ENCODE measurements at places on chromosomes 12 and 14.

GRCh38 chr12:131166717-131167116 lies 213.0 kb downstream of the ADGRD1 start:
- DNase-seq, result no peak

DNA sequence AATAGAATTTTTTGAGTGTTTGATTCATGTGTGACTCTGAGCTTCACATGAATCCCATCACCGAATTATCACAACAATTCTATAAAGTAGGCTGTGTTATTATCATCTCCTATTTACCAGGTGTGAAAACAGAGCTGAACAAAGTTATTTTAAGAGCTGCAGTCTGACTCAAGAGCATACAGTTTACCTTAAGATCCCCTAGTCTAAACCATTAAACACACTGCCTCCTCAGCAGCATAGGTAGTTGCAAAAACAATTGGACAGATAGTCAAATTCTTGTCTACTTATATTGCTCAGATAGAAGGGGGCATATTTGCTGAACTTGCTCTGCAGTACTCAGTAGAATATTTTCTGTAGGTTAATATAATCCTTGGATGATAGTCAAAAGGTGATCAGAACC lies 219.8 kb upstream of the ATP2B1 start:
- DNase-seq, result no peak

- DNase-seq, result no peak
These were observed 9.5 kb upstream of the CSAD start for GRCh38 chr12:53190108-53190729.

- no peak for DNase-seq
These were observed 30.4 kb upstream of the CHGA start for GRCh38 chr14:92892589-92892988.

DNA sequence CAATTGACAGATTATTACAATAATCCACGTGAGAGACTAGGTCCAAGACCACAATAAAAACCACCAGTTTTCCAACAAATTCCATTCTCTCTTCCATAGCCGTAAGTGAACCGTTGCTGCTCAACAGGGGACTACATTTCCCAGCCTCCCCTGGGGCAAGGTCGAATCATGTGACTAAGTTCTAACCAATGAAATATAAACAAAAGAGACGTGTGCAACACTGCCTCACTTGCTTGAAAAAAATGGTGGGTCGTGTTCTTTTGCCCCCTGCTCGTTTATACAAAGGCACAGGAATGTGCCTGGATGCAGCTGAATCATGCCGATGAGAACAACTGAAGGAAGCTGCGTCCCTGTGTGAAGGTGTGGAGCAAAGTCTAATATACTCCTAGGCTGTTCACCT lies 51.1 kb downstream of the HSPB8 start:
- no peak for DNase-seq

- no peak for DNase-seq
These were observed 16.5 kb downstream of the TRAF3 start for GRCh38 chr14:102793531-102794328.

DNA sequence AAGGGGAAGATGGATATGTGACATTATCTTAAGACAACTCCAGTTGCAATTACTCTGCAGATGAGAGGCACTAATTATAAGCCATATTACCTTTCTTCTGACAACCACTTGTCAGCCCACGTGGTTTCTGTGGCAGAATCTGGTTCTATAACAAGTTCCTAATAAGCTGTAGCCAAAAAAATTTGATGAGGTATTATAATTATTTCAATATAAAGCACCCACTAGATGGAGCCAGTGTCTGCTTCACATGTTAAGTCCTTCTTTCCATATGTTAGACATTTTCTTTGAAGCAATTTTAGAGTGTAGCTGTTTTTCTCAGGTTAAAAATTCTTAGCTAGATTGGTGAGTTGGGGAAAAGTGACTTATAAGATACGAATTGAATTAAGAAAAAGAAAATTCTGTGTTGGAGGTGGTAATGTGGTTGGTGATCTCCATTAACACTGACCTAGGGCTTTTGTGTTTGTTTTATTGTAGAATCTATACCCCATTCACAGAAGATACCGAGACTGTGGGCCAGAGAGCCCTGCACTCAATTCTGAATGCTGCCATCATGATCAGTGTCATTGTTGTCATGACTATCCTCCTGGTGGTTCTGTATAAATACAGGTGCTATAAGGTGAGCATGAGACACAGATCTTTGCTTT lies 36.9 kb downstream of the PSEN1 start:
- no peak for DNase-seq

DNA sequence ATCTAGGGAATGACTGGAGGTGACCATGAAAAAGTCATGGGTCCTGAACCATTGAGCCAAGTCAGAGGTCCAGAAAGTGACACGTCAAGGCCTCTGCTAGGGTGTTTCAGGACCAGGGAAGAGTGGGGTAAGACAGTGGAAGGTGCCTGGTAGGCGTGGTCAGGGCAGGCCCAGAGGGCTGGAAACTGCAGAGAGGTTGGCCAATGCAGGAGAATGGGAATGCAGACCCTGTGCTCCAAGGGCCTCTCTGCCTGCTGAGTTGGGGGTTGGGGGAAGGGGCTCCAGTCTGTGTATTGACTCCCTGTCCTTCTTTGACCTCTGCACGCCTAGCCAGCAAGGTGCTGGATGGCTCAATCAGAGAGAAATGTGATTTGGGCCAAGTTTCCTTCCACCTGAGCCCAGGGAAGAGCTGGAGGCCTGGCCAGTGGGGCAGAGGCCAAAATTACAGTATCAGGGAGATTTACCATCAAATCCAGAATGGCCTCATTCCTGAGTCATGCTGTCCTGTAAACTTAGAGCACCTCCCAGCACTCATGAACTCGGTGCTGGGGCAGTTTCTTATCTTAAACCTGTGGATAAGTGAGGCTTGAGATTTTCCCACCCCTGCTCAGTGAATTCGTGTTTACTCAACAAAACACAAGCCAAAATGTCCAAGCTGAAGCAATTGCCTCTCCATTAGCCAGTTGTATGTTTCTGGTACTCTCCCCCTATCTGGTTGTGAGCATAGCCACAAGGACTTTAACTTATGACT lies 24.4 kb downstream of the IRF2BPL start:
- no peak for DNase-seq

DNA sequence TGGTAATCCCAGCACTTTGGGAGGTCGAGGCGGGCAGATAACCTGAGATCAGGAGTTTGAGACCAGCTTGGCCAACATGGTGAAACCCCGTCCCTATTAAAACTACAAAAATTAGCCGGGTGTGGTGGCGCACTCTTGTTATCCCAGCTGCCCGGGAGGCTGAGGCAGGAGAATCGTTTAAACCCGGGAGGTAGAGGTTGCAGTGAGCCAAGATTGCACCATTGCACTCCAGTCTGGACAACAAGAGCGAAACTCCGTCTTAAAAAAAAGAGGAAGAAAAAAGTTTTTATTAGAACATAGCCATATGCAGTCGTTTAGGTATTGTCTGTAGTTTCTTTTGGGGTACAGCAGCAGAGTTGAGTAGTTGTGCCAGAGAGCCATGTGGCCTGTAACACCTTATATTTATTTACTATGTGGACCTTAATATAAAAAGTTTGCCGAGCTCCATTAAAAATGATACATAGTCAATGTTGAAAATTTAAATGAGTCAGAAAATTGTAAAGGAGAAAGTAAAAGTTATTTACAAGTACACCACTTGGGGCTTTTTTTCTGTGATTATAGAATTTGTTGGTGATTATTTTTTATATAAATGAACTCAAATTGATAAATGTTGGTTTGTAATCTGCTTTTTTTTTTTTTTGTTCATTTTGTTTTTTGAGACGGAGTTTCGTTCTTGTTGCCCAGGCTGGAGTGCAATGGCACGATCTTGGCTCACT lies 2.2 kb downstream of the ADIPOR2 start:
- no peak for DNase-seq

DNA sequence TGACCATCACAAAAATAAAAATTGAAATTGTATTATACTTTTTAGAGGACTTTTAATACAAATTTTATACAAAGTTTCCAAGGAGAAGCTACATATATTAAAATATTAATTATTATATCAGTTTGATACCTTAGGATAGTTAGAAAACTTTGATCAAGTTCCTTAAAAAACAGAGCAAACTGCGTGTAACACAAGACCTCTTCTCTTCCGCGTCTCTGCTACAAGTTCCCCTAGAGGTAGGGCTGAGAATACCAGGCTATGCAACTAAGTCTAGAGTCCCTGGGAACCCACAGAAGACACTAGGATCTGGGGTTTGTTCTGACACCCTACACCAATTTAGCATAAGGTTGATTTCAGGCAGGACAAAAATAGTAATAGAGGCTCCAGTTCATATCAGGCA lies 319.0 kb downstream of the FOXG1 start:
- no peak for DNase-seq

- no peak for DNase-seq
These were observed 260.9 kb downstream of the VRK1 start for GRCh38 chr14:97058074-97058467.

GRCh38 chr14:35807131-35807961 lies 1.7 kb downstream of the RALGAPA1 start:
- DNase-seq, result no peak

DNA sequence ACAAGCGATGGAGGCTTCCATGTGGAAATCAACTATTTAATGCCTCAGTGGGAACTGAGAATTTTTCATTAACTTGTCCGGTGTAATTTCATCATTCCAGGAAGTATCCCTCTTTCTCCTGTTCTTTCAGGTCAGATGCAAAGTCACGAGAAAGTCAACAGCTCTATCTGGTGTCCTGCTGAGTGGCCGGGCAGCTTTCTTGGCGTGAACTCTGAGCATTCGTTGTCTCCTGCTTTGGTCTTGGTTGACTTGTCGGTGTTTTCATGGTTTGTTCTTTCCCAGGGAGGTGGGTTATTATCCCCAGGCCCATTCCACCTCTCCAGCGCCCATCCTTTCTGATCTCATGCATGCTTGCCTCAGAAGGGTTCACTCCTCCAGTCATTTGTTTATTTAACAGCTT lies 149.1 kb downstream of the GLT1D1 start:
- DNase-seq, result no peak

GRCh38 chr14:75934998-75935628 lies 46.7 kb downstream of the TGFB3 start:
- no peak for DNase-seq

- DNase-seq, result no peak
These were observed 104.6 kb downstream of the EFCAB11 start for GRCh38 chr14:89849931-89850330.

GRCh38 chr12:58575256-58575655 lies 345.0 kb downstream of the LRIG3 start:
- DNase-seq, result no peak

DNA sequence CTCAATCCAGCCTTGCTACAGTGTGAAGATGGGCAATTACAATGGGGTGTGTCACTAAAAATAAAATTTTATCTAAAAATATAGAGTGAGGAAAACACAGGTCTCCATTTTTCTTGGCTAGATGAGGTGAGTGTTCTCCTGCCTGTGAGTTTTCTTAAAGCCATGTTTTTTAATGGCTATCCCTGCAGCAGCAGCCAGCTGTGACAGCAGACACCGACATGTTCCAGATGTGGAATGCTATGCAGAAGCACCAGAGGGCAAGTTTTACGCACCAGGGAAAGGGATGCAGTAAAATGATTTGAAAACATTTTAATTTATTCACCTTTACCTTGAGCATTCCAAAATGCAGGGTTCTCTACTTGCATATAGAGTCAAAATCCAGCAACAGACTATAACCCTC lies 577.0 kb upstream of the STXBP6 start:
- DNase-seq, result no peak

- no peak for DNase-seq
These were observed 1.9 kb upstream of the GPR33 start for GRCh38 chr14:31489691-31490090.

DNA sequence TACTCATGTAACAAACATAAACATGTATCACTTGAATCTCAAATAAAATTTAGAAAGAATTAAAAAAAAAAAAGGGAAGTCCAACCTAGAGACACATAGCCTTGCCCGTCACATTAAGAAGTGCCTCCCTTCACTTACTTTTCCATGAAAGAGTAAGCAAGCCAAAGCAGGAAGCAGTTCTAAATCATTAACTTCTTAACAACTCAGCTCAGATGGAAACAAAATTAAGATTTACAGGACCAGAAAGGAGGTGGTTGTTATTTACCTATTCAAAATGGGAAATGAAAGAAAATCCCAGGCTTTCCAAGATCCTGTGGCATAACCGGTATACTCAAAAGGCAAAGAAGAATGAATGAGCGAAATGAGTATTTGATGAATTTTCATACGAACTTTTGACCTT lies 258.6 kb upstream of the DCN start:
- DNase-seq, result no peak

DNA sequence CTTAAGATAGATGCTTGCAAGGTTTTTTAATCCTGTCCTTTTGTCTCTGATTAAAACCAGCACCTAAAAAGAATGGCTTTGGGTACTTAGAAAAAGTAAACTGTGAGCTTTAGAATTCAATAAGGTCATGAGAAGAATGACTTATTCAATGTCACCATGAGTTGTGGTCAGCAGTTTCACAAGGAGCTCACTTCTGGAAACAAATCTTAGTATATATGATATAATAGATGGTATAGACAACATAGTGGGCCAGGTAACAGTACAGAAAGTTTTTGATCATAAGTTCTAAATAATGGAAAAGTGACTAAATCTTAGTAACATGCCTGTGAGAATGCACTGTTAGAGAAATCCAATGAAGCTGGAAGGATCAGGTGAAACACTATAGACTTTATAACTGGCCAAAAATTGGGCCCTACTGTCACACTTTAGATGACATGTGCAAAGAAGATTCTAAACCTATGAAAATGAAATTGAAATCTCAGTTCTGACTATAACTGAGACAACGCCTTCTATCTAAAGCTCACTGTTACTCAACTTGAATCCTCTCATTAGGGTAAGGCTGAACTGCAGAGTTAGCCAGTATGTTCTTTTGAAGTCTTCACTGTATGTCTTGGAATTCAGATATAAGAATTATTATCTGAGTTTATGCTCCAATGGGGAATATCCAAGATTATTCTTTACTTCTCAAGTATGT lies 42.4 kb upstream of the RAD51AP1 start:
- no peak for DNase-seq

DNA sequence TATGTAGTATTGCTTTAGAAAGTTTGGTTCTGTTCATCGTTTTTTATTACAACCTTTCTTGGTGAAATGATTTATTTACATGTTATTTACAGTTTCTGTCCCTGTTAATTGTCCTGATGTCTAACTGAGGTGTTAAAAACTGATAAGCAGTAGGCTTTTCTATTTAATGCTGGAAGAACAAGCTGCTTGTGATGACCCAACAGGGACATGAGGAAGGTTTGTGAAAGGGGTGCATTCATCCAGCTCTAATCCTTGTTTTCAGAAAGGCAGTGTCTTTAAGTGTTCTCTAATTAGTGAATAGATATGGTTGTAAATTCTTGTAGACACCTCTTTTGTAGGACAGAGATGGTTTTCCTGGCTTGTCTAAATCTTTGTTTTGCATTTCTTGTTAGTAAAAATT lies 191.4 kb downstream of the FOXA1 start:
- no peak for DNase-seq

GRCh38 chr12:497501-498160 lies 37.9 kb downstream of the B4GALNT3 start:
- no peak for DNase-seq

GRCh38 chr12:122082621-122083356 lies 4.2 kb downstream of the MLXIP start:
- DNase-seq, result no peak

DNA sequence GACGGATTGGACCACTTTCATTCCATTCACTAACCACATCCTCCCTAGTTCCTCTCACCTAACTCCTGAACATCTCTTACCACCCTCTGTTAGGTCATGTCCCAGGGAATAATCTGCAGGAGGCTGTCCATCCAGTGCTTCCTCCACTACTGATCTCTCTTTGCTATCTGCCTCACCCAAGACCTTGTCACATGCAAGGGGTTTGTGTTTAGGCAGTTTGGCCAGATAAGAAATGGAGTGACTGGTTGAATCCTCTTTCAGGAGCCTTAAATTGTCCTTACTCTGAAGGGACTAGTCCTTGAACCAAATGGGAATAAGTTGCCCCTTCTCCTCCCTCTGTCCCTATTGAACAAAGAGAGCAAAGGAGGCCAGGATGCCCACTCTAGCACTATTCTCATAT lies 249.2 kb upstream of the BTG1 start:
- DNase-seq, result no peak

Measured in stimulated activated CD4-positive, alpha-beta T cell treated with anti-CD3 and anti-CD28 coated beads, Interleukin-12 subunit alpha, Interleukin-12 subunit beta, amount 100 ng/mL, for 24 hours (primary cell).